ENCODE measurements at places on chromosomes 4 and X.
A peak's percentile ranks its signal among the peaks of the same experiment; 100 is the strongest.

- DNase-seq: peak; percentile 70
Measured at GRCh38 chr4:61200187-61200915, at the start of gene ADGRL3. TSS of gene ADGRL3 (plus strand) at chr4:61200326.

DNA sequence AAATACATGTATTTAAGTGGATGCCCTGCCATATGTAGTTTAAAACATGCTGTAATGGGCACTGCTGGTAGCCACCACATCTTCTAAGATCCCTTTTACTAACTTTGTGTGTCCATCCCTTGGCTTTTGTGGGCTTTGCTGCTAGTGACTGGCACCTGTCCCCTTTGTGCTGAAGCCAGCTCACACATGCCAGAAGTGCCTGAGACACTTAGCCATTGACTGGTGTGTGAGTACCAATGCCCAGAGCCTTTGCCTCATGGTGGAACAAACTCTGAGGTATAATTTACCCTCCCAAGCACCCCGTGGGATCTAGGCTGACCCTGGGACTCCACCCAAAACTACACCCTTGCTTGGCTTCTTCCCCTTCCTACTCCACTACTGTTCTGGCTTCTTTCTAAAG is 33.0 kb downstream of the ARHGAP6 start:
- no peak for DNase-seq

GRCh38 chr4:21205821-21206531 is 505.7 kb downstream of the PACRGL start:
- no peak for DNase-seq

DNA sequence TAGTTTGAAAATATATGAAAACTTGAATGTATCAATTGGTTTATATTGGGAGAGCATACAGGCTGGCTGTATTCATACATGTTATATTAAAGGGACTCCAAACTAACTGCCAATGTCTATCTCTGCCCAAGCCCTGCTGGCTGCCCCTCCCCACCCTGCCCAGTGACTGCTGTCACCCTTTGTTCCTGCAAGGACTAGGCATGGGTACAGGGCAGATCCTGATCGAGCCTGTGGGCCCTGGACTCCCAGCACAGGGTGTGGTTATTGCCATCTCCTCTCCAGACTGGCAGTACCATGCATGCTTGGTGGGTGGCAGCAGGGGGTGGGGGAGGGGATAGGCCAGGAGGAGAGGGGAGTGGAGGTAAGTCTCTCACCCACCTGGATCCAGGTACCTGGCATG is 167.5 kb upstream of the RASGEF1B start:
- no peak for DNase-seq

DNA sequence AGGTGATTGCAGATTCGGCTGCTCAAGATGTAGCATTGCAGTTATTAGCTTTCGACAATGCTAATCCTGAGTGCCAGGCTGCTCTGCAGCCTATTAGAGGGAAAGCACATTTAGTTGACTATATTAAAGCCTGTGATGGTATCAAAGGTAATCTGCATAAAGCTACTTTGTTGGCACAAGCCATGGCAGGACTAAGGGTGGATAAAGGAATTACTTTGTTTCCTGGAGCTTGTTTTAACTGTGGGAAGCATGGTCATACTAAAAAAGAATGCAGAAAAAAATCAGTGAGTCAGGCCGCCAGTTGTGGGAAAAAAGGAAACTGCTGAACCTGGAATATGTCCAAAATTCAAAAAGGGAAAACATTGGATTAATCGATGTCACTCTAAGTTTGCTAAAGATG is 154.9 kb upstream of the TECRL start:
- DNase-seq: no peak

- DNase-seq: peak; percentile 44
Measured at GRCh38 chrX:150731795-150732194, 38.6 kb downstream of the MTMR1 start.

DNA sequence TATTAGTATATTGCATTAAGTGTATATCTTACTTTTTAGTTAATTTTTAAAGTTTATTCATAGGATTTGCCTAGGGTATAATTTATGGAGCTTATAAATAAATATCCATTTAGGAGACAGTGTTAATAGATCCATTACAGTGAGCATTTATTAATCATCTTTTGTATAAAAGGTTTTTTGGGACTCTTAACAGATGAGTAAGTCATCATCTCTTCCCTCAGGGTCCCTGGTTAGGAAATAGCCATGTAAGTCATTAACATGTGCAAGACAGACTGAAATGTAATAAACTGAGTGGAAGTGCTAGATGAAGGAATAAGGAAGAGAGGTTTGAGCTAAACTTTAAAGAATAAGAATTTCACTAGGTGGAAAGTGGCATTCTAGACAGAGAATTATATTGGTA is 69.2 kb downstream of the PAQR3 start:
- DNase-seq: no peak

- no peak for DNase-seq
Measured at GRCh38 chr4:6277935-6278800, 8.5 kb downstream of the WFS1 start.

GRCh38 chr4:2402048-2402842 is 16.2 kb downstream of the ZFYVE28 start:
- peak; percentile 81 for DNase-seq

DNA sequence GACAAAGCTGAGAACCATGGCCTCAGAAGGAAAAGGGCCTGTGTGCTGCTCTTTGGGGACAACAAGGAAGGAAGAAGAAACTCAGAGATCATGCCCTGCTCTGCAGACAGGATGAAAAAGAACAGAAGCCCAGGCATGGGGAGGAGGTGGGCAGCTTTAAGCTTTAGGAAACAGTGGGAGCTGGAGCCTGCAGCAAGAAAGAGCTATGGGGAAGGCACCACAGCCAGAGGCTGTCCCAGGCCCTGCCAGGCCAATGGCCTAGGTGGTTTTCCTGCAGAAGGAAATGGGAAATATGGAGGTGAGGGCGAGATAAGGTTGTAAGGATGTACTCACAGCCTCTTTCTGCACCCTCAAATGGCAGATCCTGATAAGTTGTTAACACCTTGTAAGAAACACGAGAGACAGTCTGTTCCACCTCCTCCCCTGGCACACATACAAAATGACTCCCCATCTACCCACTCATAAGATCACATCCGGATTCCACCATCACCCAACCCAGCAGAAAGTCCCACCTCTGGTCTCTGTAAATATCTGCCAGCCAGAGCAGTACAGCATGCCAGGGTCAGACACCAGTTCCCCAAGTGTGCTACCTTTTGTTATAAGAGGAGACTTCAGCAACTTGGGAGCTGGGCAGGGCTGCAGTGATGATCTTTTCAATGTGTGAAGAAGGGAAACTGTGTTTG is 105.2 kb downstream of the RTL5 start:
- DNase-seq: no peak

GRCh38 chrX:125289209-125289608 is 30.5 kb upstream of the TEX13C start:
- no peak for DNase-seq

GRCh38 chr4:7074426-7074825 is 6.6 kb upstream of the GRPEL1 start:
- DNase-seq: no peak

- DNase-seq: peak; percentile 44
Measured at GRCh38 chr4:67084783-67085182, 460.5 kb downstream of the CENPC start.

DNA sequence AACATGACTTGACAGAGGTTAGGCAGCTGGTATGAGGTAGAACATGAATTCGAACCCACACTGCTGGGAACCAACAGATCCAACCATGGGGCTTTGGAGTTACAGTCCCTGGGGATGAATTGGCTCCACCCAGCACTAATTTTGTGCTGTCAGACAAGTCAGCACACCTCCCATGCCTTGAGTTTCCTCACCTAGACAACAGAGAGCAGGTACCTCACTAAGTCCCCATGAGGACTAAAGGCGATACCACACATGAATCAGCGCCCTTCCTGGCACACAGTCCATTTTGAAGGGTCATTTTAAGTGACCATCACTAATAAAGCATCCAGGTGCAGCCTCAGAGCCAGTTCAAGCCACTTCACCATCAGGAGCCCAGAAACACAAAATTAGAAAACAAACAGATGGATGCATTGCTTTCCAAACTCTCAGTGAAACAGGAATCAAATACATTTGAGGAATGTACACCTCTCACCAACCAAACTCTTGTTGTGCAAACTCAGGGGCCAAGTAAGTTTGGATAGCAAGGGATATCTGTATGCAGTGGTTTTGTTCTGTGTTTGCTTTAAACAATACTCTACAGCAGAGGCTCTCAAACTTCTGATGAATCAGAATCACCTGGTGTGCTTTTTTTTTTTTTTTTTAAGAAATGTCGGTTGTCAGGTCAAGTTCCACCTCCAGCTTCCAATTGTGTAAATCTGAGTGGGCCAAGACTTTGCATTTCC is 10.1 kb downstream of the IDS start:
- no peak for DNase-seq

GRCh38 chrX:39921838-39922237 is 175.9 kb downstream of the BCOR start:
- no peak for DNase-seq

- DNase-seq: peak; percentile 70
Measured at GRCh38 chr4:182938205-182938645, 21.0 kb upstream of the DCTD start.

DNA sequence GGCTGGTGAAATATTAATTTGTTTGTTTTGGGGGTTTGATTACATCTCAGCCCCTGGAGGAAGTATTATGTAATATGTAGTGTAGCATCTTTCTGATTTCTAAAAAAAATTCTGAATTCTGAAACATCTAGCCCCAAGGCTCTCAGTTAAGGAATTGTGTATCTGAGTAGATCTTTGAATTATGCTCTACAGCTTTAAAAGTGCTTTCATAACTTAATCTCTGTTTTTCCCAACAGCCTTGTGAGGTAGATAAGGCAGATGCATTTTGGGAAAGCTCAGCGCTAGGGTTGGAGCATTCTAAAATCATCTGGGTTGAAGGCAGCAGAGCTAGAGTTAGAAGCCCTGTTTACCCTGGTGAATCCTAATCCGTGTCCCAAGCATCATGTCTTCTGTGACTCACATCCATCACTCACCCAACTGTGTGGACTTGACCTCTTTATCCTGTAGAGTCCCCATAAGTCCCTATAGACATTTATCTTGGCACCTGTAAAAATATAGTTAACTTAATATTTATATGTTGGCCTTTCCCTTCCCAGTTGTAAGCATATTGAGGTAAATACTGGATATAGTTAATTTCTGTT is 49.8 kb downstream of the FNIP2 start:
- no peak for DNase-seq

DNA sequence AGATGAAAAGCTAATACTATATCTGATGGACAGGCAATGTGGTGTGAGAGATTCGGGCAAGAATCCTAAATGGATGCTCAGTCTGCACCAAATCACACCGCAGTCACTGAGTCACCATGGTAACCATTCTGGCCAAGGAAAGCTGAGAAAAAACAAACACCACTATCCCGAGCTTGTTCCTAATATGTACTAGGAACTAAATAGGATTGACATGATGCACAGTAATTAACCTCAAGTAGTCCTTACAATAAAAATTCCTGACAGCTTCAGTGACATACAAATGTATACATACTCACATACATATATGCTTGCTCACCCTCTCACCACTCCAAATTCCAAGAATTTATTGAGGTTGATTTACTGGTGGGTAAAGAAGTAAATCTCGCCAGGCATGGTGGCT is 1.1 kb upstream of the RAB40A start:
- peak; percentile 10 for DNase-seq

GRCh38 chr4:77911842-77912450 is 49.3 kb downstream of the MRPL1 start:
- no peak for DNase-seq

- peak; percentile 95 for DNase-seq
Measured at GRCh38 chr4:1309261-1310010, 19.7 kb downstream of the MAEA start.

GRCh38 chr4:1851160-1851559 is 4.8 kb downstream of the LETM1 start:
- DNase-seq: no peak

DNA sequence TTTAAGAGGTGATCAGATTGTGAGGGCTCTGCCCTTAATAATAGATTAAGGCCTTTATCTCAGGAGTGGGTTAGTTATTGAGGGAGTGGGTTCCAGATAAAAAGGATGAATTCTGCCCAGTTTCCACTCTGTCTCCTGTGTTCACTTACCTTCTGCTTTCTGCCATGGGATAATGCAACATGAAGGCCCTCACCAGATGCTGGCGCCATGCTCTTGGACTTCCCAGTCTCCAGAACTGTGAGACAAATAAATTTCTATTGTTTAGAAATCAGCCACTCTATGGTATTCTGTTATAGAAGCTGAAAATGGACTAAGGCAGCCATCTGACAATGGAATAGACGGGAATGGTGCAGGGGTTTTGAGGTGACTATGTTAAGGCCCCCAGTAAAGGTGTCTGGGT is 6.9 kb upstream of the RELL1 start:
- DNase-seq: no peak

DNA sequence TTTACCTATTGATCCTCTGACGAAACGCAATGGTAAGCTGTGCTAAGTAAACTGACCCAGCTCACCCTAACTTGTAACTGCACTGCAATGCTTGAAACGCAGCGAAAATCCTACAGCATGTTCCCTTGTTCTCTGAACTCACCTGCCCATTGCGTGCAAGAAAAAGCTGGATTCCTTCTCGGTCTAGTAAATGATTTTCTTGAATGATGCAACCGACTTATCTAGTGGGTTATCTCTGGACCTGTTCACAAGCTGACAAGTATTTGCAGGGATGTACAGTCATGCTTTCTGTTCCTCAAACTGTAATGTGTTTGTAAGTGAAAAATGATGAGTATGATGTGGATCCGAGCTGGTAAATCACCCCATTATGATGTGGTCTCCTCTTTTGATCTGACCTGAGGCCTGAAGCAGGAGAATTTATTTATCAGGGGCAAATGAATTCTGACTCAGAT is 140.1 kb downstream of the BTC start:
- no peak for DNase-seq

DNA sequence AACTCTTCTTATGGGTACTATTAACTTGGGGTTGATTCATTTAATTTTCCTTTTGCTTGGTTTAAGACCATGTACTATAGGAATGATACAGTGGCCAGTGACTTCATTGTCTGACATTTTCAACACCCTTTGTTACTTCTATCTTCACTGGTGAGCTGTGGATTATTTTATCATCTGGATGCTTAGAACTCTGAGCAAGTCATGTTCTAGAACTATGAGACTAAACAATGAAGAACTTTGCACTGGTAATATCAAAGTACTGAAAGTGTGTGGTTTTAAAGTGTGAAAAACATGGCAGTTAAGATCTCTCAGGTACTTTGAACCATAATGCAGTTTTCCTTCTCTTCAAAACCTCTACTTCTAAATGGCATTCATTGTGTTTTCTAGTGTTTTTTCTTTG is 47.8 kb downstream of the MAP7D3 start:
- no peak for DNase-seq

DNA sequence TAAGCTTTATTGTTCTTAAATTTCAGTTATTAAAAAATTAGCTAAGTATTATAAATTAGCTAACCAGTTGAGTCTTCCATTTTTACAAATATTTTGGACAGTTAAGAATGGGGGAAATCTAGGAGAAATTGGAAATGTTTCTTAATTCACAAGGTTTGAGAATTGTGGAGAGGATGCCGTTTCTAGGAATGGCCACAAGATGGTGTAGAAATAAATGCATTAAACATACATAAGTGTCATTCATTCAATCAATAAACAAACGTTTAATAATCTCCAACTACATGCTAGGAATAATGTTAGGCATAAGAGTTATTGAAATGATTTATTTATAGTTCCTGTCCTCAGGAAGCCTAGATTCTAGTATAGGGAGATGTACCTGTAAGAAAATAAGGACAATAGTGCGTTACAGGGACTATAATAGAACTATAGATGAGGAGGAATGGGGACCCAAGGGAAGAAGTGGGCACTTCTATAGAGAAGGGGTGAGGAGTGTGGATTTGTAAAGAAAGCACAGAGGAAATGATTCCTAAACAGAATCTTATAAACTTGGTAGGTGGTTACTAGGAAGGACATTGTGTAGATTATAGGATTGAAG is 195.7 kb upstream of the ANK2 start:
- no peak for DNase-seq
